WERI-Rb-1 (cell line): ENCODE measurements at places on chromosomes 11 and 22.

GRCh38 chr11:107744736-107745135 is 32.9 kb upstream of the SLN start:
- DNase-seq: no peak

DNA sequence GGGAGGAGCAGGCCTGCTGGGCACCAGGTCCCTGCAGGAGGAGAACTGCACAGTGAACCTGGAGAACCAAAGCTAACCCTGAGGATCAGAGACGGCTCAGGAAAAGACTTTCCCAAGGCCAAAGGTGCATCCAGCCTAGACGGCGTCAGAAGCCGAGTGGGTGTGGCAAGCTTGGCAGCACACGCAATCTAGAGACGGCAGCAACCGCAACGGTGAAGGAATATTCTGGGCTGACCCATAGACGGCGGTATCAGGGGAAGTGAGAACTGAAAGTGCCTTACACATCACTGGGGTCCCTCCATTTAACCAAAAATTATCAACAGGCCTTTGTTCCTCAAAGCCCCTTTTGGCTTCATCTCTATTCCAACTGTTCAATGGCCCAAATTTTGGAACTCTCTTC is 26.2 kb downstream of the SPATA19 start:
- no peak for DNase-seq

DNA sequence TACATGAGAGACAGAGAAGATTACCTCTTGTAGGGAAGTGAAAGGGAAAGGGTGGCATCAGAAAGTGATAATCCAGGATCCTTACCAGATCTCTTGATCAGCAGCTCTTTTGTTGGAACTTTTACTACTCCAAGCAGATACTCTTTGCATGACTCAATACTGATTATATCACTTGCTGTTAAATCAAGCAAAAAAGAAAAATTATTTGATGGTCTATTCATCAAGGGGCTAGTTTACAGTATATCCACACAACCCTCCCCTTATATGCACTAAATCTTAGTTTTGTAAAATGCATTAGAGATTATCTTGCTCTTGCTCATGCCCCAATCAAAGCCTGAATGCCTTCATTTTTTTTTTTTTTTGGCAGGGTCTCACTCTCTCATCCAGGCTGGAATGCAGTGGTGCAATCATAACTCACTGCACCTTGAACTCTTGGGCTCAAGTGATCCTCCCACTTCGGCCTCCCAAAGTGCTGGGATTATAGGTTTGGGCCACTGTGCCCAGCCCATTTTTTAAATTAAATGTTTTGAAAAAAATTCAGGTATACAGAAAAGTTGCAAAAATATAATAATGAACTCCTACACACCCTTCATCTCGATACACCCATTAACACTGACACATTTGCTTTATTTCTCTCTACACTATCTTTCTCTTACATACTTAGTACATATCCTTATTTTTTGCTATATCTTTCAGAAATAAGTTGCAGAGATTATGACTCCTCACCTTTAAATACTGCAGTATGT is 76.1 kb upstream of the UCP3 start:
- DNase-seq: no peak

DNA sequence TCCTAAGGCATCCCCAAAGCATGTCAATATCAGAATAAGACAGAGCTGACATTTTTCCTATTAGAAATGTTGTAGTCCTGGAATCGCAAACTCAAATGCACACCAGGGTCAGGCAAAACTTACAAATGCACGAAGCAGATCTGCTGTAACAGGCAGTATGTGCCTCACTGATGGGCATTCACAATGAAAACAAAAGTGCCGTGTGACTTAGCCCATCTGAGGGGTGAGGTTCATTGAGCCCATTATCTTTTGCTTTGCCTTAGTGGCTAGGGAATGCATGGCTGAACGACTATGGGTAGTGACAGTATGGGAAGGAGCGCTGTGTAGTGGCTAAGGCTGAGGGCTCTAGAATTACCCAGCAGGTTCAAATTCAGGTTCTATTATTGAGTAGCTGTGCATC is 43.1 kb upstream of the RASSF10 start:
- DNase-seq: no peak

GRCh38 chr11:63375434-63375833 is 5.8 kb downstream of the SLC22A9 start:
- DNase-seq: no peak

GRCh38 chr11:86637988-86638387 is 34.4 kb downstream of the ME3 start:
- DNase-seq: no peak

DNA sequence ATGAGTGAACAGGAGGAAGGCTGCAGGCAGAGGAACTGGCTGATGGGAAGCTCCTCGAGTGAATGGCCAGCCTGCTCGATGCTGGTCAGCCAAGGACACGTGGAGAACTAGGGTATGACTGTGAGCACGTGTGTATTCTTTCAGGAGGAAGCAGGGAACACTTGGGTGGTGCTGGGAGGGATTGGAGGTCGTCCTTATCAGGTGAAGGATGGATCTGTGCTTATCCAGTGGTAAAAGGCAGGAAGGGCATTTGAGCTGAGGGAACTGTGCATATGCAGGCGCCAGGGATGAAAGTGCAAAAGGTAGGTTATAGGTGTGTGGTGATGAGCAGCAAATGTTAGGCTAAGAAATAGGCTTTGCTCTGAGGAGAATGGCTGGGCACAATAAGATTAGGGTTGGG is 9.7 kb upstream of the SLCO2B1 start:
- DNase-seq: no peak

DNA sequence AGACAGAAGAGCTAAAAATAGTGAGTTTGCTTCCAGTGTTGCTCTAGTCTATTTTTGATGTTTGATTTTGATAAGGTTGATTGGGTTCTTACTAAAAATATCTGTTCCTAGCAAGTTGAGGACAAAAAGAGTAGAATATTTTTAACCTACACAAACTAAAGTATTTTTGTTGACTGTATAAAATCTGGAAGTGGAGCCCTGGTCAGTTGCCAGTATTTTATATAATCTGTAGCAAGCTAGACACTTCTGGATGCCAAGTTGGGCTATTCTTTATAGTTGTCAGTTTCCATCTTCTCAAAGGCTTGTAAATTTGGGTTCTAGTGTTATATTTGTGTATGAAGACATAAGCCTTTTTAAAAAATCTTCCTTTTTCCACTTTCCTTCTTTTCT is 56.7 kb downstream of the HSD17B12 start:
- no peak for DNase-seq

GRCh38 chr11:82692981-82693380 is 40.7 kb downstream of the FAM181B start:
- DNase-seq: no peak
